ENCODE measurements at places on chromosomes 1 and 21.

- DNase-seq = no peak
Measured at GRCh38 chr1:159847231-159847630, 15.2 kb downstream of the VSIG8 start.

DNA sequence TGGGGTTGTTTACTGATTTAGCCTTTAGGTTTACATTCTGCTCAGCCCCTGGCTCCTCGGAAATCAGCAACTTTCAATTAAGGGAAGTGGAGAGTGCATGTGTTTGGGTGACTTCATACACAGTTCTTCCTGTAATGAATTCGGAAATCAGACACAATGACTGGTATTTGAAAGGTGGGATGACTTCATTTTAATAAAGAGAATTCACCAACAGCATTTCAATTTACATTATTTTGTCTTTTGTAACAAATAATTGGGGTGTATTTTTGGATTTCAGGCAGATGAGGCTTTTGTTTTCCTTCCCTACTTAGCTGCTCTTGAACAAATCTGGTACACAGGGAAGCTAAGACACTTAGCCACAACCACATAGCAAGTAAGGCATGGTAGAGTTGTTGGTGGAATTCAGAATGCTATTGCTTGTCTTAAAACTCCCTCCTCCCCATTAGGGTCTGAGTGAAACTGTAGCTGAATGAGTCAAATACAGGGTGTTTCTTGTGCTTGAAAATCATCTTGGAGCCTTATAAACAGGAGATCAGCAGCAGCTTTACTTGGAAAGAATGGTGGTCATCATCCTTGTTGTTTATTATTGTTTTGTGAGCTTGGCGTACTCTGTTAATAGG lies 917 bp downstream of the STX12 start:
- DNase-seq = peak; percentile 44

- no peak for DNase-seq
Measured at GRCh38 chr1:209397910-209398309, 185.6 kb upstream of the CAMK1G start.

GRCh38 chr1:85024736-85025135 lies 23.6 kb downstream of the MCOLN3 start:
- DNase-seq = no peak

DNA sequence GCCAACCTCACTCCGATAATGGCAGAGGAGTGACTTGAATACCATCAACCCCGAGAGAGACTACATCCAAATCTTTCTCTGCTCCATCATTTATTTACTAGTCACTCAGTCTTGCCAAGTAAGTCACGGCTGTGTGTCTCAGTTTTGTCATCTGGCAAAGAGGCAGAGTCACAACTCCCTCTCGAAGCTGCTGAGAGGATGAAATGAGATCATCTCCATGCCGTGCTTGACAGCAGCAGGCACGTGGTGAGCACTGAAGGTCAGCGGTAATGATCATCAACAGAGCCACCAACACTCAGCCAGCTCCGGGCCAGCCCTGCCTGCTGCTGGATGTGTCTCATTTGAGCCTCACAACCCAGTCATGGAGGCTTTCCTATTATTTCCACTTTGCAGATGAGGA lies 19.9 kb downstream of the ALDH4A1 start:
- no peak for DNase-seq

GRCh38 chr1:30681782-30682181 lies 41.6 kb downstream of the MATN1 start:
- no peak for DNase-seq

- no peak for DNase-seq
Measured at GRCh38 chr1:119336848-119337247, 31.7 kb upstream of the HAO2 start.

DNA sequence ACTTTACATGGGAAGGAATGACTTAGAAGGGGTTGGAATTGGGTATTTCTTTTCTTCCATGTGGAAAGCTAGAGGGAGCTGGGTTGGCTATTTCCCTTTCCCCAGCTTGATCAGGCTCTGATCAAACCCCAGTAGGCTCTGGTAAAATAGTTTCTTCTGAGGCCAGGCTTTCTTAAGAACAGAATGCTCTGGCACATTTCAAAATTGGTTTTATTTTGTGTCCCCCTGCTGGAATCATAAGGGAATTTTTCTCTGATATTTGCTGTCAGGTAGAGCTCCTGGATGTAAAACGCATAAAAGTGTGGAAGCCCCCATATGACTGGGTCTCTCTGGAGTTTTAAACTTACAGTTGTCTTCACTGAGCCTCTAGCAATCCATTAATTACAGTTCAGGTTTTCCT lies 17.1 kb upstream of the APOBEC4 start:
- no peak for DNase-seq

GRCh38 chr21:43733529-43734071 lies 14.7 kb downstream of the PDXK start:
- no peak for DNase-seq

Data from germinal center (tissue), 1 donor.